ENCODE measurements at places on chromosomes 6 and 20.

DNA sequence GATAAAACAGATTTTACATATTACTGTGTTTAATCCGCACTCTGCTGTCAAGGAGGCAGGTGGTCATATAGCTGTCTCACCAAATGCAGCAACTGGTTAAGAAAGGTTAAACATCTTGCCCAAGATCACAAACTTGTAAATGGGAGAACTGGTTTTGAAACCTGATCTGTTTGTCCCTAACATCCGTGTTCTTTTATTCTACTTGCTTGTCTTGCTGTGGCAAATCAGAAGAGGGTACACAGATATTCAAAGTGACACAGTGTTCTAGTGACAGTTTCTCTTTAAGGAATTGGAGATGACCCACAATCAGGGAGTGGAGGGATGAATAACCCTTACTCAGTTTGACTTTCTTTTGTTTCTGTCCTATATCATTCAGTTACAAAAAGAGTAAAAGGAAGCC lies 83.0 kb upstream of the SGK1 start:
- no peak for DNase-seq

- DNase-seq = peak; percentile 57
Observed at GRCh38 chr20:51156041-51156982, 133.4 kb upstream of the KCNG1 start.

GRCh38 chr6:166476634-166477215 lies 94.0 kb upstream of the MPC1 start:
- DNase-seq = no peak

GRCh38 chr6:168015482-168016175 lies 18.2 kb downstream of the KIF25 start:
- DNase-seq = no peak

DNA sequence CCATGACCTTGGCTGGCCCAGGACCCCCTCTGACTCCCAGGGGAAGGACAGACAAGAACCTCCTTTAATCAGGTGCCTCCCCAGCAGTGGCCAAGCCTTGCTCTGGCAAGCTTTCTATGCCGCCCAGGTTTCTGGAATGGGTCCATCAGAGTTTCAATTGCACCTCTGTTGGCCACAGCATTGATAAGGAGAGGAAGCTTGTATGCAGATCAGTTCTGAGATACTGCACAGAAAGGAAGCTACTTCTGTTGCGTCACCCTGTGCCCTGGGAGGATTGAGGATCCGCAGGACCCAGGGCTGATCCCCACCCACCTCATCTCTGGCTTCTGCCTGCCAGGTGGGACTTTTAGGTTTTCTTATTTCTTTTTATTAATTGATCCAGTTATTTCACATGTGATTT lies 167.2 kb downstream of the TFAP2C start:
- DNase-seq = no peak

GRCh38 chr20:24636626-24637025 lies 167.2 kb downstream of the SYNDIG1 start:
- no peak for DNase-seq

DNA sequence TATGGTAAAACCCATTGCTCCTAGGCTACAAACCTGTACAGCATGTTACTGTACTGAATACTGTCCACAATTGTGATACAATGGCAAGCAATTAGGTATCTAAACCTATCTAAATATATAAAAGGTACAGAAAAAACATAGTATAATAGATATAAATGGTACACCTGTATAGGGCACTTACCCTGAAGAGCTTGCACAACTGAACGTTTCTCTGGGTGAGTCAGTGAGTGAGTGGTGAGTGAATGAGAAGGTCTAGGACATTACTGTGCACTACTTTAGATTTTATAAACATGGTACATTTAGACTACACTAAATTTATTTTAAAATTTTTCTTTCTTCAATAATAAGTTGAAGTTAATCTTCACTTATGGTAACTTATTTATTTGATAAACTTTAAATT lies 119.9 kb upstream of the CEP85L start:
- DNase-seq = no peak

- DNase-seq = peak; percentile 87
Observed at GRCh38 chr6:113997116-113997515, 26.2 kb upstream of the HDAC2 start.

- peak; percentile 13 for DNase-seq
Observed at GRCh38 chr6:11525468-11526155, 11.9 kb upstream of the TMEM170B start.

GRCh38 chr20:41877911-41878310 lies 259.7 kb upstream of the CHD6 start:
- DNase-seq = no peak

DNA sequence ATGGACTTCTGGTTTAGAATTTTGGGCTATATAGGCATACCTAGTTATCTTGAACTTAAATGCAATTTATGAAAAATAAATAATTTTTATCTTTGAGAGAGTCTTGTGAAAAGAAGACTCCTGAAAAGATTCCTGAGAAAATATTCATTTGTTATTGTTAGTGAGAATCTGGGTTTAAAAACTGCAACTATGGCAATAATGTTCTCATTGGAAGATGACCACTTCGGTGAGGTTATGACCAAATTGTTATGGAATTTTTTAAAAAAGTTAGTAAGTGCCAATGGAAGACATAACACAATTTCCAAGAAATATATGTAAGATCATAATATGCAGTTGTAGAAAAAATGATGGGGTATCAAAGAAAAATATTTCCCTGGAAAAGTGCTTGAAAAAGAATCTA lies 46.3 kb downstream of the GRIK2 start:
- peak; percentile 65 for DNase-seq

DNA sequence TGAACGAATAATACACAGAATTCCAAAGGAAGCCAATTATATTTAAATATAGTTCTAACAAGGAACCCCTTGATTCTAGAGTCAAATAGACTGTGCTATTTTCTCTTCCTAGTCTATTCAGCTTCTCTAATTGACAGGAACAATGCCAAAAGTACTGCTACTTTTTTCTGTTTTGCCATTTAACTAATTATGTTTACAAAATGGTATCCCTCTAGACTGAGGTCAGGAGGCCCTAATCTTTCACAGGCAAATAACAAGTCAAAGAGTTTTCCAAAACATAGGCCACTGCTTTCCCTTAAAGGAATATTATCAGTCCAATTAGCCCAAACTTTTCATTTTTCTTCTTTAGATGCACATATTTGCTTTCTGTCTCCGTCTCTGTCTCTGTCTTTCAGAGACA lies 539.3 kb downstream of the RFPL4B start:
- no peak for DNase-seq

- DNase-seq = peak; percentile 64
Observed at GRCh38 chr6:151240036-151240685, 394 bp downstream of the AKAP12 start.

GRCh38 chr6:91276315-91276714 lies 689.4 kb upstream of the MAP3K7 start:
- peak; percentile 4 for DNase-seq

DNA sequence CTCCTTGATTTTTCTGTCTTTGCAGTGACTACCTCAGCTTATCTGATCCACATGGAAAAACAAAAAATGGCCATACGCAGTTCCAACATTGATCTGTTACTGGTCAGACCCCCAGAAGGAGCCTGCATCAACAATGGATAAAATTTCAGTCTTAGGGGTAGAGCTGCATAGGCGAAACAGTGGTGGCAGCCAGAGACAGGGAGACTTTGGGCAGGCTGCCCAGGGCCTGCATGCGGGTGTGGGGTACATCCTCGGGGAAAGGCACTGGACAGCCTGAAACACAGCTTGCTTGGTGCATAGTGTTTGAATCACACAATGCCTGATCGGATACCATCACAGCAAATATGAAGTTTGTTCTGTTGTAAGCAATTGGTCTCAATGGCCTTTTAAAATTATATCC lies 847.8 kb downstream of the QKI start:
- DNase-seq = no peak

DNA sequence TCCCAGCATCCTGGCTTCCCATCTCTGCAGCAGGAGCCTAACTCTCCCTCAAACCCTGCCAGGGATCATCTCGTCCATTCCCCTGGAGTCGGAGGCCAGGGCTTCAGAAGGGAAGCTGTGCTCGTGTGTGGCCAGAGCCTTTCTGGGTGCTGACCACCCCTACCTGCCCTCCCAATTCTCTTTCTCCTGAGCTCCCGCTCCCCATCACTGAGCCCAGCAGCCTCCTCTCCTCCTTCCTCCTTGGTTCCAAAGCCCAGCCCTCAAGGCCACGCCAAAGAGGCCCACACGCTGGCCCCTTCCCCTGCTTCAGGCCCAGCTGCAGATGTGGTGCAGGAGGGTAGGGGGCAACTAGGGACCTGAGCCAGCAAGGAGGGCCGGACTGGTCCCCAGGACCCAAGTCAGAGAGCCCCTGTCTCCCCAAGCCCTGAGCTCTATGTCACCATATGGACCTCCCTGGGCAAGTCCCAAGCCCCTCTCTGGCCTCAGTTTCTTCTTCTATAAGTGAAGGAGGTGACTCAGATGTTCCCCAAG lies 1.3 kb downstream of the FAM83C start:
- no peak for DNase-seq

- DNase-seq = no peak
Observed at GRCh38 chr6:103784117-103784516, 1075.6 kb downstream of the HACE1 start.

GRCh38 chr6:70380252-70380651 lies 33.1 kb upstream of the FAM135A start:
- no peak for DNase-seq

GRCh38 chr20:17747431-17747846 lies 47.7 kb downstream of the BANF2 start:
- DNase-seq = peak; percentile 94

- DNase-seq = peak; percentile 59
Observed at GRCh38 chr6:125170376-125170775, 16.8 kb downstream of the TPD52L1 start.

DNA sequence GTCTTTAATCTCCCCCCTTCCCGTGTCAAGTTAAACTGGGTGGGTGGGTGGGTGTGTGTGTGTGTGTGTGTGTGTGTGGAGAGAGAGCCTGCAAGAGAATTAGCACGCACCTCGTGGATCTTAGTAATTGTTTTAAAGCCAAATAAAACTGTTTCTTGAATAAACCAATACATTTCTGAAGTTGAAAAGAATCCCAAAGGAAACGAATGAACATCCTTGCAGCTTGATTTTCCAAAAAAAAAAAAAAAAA lies 381 bp upstream of the BICRAL start:
- DNase-seq = peak; percentile 30

- DNase-seq = peak; percentile 8
Observed at GRCh38 chr20:63116412-63117106, 99.4 kb downstream of the YTHDF1 start.

- peak; percentile 71 for DNase-seq
Observed at GRCh38 chr6:116034327-116034726, 26.4 kb downstream of the FRK start.

- DNase-seq = no peak
Observed at GRCh38 chr20:4569865-4570264, 151.8 kb upstream of the PRND start.

DNA sequence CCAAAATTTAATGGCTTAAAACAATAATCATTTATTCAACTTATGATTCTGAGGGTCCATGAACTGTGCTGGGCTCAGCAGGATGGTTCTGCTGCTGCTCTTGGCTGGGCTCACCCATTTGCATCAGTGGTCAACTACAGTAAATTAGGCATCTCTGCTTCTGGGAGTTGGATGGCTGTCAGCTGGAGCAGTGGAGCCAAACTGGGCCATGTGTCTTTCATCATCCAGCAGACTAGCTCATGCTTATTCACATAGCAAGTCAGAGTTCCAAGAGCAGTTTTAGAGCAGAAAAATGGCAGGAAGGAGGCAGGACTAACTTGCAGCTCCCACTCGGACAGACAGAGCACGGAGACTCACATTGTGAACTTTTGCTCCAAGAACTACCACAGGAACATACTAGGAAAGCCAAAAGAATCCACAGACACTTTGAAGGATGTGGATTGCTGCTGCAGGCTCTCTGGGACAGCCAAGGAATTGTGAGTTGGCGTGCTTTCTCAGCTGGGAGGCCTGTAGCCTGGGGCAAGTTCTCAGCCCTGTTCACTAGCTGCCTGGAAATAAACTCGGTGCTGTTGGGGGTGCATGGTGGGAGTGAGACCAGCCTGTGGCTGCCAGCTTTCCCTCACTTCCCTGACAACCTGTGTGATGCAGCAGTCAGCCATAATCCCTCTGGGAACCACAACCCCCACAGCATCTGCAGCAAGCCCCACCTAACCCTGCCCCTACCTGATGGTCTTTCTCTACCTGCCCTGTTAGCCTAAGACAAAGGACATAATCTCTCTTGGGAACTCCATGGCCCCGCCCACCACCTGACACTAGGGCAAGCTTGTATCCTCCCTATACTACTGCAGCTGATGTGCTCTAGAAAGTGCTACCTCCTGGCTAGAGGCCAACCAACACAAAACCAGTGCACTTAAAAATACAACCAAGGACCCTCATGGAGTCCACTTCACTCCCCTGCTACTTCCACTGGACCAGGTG lies 129.0 kb downstream of the JPH2 start:
- peak; percentile 44 for DNase-seq

DNA sequence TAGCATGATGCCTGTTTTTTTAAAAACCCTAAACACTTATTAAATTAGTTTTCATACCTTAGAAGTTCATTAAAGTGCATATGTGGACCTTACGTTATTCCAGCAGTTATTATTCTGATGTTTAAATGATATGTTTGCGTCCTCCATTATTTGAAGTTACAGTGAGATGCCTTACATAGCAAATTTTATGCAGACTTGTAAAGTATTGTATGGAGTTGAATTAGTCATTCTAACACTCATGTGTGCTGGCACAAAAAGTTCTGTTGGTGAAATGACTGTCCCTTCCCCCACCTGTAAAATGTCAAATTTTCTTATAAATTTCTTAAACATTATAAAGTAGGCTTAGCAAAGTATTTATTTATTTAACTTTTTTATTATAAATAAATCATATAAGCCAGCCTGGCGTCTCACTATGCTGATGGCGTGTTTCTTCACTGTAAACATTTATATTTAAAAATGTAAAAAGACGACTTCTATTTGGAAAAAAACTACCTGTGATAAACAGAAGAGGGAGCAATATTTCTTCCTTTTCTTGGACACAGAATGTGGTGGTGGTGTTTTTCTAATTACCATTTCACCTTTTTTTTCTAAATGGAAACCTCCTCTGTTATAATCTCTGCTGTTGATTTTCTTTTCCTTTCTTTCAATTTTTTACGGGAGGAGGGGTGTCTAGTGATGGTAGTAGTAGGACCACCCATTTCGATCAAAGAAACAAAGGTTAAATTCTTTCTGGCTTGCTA lies 155.4 kb downstream of the RFPL4B start:
- peak; percentile 41 for DNase-seq

- DNase-seq = no peak
Observed at GRCh38 chr6:108798670-108799353, 49.4 kb upstream of the ARMC2 start.

- DNase-seq = no peak
Observed at GRCh38 chr6:36478051-36478526, 35.3 kb downstream of the KCTD20 start.

DNA sequence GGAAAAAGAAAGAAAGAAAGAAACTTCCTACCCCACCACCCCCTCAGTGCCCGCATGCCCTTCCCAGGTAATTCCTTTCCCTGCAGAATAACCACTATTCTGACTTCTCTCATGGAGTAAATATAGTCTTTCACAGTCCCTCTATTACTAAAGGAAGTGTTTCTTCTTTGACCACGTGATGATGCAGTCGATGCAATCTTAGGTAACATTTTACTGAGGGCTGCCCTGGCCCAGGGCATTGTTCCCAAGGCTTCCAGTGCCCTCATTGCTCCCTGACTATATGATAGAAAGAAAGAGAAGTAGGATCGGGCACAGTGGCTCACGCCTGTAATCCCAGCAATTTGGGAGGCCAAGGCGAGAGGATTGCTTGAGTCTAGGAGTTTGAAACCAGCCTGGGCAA lies 29.1 kb downstream of the ARHGAP40 start:
- DNase-seq = no peak

Data from IMR-90 (cell line).